ENCODE measurements at places on chromosomes 6 and 20.

GRCh38 chr6:154397491-154398195, 41.0 kb upstream of the IPCEF1 start:
- DNase-seq = no peak

- DNase-seq = peak; percentile 20
These were observed 27.8 kb upstream of the MYCT1 start for GRCh38 chr6:152669895-152670294.

DNA sequence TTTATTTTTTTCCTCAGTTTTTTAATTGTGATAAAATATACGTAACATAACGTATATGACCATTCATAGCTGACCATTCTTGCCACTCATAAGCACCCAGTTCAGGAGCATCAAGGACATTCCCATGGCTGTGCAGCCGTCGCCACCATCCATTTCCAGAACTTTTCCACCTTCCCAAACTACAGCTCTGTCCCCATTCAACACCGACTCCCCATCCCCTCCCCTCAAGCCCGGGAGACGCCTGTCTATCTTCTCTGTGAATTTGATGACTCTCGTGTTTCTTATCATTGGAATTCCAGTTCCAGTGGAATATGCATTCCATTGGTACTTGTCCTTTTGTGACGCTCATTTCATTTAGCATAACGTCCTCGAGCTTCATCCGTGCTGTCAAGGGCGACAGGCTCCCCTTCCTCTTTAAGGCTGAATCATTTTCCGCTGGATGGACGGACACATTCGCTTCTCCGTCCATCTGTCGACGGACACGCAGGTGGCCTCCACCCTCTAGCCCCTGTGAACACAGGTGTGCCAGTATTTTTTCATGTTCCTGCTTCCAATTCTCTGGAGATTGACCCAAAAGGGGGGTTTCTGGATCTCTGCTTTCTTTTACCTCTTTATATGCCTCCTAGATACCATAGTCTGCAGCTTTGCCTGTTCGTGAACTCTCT, 88.1 kb downstream of the YTHDF1 start:
- no peak for DNase-seq

DNA sequence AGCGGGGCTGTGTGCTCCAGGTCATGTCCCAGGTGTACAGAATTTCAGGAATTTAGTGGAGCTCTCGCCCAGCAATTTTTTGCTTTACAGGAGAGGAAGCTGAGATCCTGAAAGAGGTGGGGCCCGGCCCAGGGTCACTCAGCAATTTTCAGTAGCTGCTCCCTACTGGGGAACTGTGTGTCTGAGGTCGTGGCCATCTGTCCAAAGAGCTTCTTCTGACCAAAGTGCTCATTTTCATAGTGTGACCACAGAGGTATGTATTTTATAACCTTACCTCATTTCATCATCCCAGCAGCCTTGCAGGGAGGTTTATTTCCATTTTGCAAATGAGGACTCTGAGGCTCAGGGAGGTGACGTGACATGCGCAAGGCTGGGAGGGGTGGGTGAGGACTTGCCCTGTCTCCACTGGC, 46.3 kb downstream of the FAM209B start:
- DNase-seq = no peak

DNA sequence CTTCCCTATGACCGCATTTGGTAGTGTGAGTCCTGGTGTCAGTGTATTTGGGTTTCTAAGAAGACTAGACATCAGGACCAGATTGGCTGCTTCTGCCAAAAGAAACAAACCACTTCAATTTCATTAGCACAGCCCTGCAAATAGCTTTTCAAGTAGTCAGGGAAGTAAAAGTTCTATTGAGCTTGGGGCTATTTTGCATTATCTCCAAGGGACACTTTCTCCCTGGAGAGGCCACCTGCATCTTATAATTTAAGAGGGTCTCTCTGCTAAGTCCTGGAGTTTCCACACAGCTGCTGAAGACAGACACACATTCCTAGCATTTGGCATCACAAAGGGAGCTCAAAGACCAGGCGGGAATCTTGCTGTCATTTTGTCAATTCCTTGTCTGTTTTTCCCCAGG, 141.2 kb downstream of the BMP2 start:
- no peak for DNase-seq

- DNase-seq = no peak
These were observed 374.9 kb upstream of the FLRT3 start for GRCh38 chr20:14712302-14712739.

DNA sequence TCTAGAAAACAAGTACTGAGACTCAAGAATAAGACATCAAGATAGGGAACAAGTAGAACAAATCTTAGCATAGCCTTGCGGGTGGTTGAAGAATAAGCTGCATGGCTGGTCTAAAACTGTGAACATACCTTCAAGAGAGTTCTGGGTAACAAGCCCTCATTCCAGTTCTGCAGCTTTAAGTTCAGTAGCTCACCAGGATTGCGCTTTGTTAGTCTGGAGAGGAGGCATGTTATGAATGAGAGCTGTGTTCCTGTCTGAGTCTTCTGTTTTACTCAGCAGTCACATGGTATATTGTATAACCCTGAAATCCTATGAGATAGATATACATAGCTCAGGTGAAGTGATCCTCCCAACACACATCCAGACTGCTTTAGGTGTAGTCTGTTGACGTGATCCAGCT, 406.6 kb upstream of the IRAK1BP1 start:
- DNase-seq = no peak

Measured in inflammatory macrophage (primary cell).